ENCODE measurements at places on chromosomes 13 and 19.

GRCh38 chr19:31268751-31269383 lies 80.4 kb downstream of the TSHZ3 start:
- no peak for DNase-seq

- DNase-seq, result no peak
These were observed at the start of gene TBXA2R for GRCh38 chr19:3606690-3607289. TBXA2R (minus strand) TSS chr19:3606875; CDS start chr19:3600634, 6,241 bp downstream.

DNA sequence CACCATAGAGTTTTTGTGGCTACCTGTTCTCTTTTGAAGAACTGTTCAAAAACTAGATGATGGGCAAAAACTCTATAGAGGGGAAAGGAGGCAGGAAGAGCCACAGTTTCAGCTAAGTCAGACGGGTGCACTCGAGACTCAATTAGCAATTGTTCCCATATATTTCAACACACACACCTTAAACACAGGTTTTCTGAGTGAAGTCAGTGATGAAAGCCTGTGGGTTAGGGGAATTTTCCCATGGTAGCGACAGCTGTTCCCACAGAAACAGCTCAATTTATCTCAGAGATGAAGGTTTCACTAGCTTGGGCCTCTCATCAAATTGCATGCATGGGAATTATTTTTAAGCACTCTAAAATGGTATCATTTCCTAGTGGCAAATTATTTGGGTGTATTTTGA lies 143.4 kb downstream of the ZIC5 start:
- no peak for DNase-seq

- no peak for DNase-seq
These were observed 881 bp downstream of the ZNF20 start for GRCh38 chr19:12139269-12139668.

GRCh38 chr19:7868326-7868670 lies 5.9 kb downstream of the PRR36 start:
- no peak for DNase-seq

All from anterior cingulate cortex (tissue), 58 donors.